ENCODE measurements at places on chromosomes 3 and 15.

- no peak for DNase-seq
These were observed 62.6 kb upstream of the ATP11B start for GRCh38 chr3:182730675-182731042.

DNA sequence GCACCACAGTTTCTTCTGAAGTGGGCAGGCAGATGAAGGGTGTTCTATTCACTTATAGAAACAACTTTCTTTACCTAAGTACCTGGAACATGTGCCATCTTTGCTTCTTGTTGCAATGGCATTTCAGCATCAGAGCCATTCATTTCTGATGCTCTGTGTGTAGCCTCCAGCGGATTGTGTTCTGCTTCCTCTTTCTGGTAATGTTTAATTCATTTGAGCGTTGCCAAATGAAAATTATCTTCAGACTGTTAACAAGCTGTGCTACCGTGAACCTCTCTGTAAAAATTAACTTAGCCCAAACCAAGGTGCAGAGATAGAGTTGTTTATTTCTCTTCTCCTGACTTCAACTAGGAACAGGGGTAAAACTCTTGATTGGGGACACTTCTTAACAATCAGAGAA, 302.0 kb downstream of the EDEM1 start:
- DNase-seq = no peak

GRCh38 chr3:59240666-59241255, 190.9 kb upstream of the CFAP20DC start:
- no peak for DNase-seq

DNA sequence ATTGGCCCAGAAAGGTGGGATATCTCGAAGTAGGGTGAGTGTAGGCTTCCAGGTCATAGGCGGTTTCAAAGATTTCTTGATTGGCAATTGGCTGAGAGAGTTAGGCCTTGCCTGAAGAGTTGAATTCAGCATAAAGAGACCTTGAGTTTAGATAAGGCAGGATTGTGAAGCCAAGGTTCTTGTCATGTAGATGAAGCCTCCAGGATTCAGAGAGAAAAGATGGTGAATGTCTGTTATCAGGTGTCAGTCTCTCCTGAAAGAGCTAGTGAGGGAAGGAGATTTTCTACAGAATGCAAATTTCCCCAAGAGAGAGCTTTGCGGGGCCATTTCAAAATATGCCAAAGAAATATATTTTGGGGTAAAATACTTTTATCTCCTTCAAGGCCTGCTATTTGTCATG, 217.0 kb upstream of the TLE3 start:
- no peak for DNase-seq

DNA sequence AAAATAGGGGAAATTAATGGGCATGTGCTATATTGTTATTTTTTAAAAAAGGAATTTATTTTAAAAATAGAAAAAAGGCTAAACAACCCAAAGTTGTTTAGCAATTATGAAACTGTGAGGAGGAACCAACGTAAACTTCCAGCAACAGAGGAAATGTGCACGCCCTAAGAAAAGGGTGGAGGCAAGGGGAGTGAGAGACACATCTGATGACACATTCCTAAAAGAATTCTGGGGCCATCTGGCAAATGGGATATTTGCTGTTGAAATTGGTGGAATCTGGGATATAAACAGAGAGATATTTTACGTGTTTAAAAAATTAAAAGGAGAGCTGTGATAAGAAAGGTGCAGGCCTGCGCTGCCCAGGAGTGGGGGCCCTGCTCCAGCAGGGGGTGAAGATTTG, 50.8 kb upstream of the MUC13 start:
- DNase-seq = no peak
